Naive thymus-derived CD8-positive, alpha-beta T cell (primary cell): ENCODE measurements at places on chromosomes 2 and 18.

DNA sequence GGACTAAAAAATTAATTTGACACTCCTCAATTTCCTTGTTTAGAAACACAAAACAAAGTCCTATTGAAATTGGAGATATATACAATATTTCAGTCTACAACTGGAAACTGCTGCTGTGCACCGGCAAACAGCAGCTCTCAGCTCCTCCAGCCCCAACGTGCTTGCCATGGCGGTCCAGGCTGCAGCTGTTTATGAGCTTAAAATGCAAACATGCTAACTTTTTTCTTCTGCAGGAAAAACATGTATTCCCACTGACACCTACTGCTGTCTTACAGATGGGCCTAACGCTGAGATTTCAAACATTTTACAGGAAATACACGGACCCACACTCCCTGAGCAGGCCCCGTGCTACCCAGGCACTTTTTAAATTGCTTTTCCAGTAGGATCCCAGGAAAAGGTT, 195.5 kb downstream of the BCL11A start:
- DNase-seq = no peak

- no peak for DNase-seq
These were observed 114.4 kb upstream of the DTNA start for GRCh38 chr18:34595690-34596089.

DNA sequence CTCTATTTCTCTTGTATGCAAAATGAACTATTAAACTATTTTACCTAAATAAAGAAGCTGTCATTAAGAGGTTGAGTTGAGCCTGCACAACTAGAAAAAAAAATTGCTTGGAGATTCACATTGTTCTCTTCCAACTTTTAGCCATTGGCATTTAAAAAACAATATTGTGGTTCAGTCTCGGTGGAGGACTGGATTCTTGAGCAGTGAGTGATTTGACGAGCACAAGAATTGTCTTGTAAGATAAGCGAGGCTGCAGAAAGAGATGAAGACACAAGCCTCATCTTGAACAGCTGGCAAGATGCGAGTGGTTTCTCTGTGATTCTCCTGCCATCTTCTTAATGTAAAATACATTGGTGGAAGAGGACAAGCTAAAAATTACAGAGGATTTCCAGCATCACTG, 67.0 kb downstream of the GALR1 start:
- no peak for DNase-seq

GRCh38 chr2:136029149-136029548, 43.7 kb upstream of the DARS1 start:
- no peak for DNase-seq

- DNase-seq = no peak
These were observed 396.7 kb upstream of the RGPD4 start for GRCh38 chr2:107430006-107430405.

- no peak for DNase-seq
These were observed 260.2 kb upstream of the COL3A1 start for GRCh38 chr2:188713961-188714360.

DNA sequence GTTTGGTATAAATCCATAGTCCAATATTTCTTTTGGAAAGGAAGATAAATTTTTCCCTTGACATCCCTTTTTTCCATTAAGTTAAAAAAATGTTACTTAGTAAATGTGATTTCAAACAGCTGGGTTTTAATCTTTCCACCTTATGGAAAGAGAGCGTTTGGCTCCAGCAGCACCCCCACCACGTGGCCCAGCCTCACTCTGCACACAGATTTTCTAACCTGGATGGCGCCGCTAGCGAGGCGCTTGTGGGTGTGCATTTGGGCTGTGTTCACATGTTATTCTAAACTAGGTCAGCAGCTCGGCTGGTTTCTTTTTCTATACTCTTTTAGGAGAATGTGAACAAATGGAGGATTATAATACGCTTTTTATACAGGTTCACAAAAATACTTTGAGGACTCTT, 218.0 kb downstream of the LDLRAD4 start:
- peak; percentile 54 for DNase-seq

DNA sequence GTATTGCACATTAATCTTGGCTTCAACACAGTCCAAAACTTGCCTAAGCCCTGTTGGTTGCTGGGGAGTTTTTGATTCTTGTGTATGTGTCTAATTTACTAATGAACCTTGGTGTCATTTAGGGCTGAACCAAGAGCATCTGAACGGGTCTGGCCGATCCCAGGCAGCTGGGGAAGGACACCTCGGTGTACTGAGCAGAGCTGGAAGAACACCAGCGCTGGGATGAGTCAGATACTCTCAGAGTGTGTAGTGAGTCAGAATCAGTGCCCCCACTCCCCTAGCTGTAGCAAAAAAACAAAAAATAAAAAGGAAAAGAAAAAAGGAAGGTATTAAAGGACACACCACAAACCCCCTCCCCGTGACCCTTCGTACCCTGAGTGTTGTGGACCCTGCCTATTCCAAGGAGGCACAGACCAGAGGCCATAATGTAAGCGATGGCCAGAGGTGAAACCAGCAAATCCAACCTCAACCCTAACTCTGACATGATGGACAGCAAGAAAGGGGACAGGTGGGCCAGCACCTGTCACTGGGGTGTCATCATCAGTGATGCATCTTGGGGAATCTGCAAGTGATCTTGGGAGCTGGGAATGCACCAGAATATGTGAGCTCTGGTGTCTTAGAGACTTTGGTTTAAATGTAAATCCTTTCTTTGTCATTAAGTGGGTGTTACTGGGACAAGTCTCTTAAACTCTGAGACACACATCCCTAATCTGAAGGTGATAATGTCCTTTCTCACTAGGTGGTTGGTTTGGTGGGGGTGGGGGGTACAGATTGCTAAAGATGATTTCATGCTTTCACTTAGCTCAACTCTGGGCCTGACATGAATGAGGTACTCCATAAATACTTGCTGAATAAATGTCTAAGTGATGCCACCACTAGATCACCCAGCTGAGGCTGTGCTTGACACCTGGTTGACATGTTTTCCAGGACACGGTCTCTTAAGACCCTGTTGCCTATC, 34.2 kb upstream of the NCOA1 start:
- no peak for DNase-seq

- no peak for DNase-seq
These were observed 39.7 kb downstream of the SMAD7 start for GRCh38 chr18:48910972-48911545.

DNA sequence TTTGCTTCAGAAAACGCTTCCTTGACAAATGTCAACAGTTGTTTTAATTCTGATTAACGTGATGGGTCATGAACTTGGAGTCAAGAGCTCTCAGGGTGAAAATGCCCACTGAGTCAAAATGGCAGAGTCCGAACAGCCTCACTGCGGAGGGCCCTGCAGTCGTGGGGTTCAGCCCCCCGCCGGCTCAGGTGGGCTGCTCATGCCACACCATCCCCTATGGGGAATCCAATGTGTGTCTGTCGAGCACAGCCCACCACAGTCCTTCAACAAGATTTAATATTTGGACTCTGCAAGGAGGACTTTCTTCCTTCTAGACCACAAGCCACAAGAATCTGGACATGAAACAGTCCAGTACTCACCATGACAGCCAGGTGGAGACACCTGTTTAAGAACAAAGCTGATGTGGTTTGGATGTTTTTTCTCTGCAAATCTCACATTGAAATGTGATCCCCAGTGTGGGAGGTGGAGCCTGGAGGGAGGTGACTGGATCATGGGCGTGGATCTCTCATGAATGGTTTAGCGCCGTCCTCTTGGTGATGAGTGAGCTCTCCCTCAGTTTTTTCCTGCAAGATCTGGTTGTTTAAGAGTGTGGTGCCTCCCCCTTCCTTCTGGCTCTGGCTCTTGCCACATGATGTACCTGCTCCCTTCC, 201.0 kb downstream of the NDUFA10 start:
- DNase-seq = no peak

DNA sequence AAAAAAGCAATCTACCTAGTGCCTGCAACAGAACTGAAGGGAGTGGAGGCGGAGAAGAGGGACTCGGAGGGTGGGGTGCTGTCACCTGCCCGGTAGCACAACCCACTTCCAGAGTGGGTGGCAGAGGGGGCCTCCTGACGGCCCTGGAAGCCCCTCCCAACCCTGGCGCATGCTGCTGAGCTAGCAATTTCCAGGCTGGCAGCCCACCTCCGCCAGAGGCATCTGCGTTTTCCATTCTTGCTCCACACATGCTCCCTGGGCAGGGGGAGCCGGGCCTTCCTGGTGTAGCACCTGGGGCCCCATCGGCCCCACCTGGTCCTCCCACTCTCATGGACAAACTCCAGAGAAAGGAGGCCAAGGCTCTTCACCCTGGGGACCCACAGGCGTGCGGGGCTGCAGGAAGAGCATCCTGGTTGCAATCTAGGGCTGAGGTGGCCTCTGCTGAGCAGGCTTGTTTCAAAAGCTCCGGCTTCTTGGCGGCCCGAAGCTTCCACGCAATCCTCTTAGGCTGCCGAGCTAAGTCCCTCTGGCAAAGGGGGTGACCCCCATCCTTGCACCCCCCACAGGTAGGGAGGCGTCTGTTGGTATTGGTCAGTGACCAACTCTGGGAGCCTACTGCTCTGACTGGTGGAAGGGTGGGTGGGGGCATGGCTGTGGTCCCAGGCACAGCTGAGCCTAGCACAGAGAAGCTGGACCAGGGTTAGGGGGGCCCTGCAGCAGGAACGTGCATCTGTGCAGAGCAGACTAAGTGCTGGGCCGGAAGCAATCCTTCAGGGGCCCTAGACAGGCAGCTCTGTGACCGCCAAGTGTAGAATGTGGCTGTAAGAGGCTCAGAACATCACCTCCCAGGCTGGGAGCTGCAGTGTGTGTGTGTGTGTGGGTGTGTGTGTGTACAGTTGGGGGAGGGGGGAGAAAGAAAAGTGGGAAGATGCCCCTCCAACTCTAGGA, 2.6 kb downstream of the HS6ST1 start:
- DNase-seq = no peak

DNA sequence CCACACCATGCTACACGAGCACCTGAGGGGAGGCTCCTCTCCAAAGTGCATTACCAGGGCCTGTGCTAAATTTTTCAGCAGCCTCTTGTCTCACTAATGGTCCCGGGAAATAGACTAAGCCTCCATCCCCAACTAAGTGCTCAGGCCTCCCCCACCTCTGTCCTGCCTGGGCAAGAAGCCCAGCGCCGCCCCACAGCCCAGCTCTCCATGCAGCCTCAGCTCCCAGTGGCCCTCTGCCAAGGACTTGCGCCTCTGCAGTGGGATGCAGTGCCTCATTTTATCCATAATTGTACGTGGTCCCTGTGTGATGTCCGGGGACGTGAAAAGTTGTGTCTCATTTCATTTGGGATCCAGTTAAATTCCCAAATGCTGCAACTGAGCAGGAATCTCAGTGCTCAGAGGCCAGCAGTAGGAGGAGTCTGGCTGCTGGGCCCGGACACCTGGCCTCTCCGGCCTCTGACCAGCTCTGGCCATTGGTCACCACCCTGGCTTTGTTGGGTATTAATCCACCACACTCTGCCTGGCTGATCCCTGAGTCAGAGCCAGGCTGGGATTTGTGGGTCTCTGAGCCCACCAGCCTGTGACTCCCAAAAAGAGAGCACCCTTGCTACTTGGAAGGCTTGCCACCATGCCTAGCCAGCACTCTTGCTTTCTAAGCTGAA, 11.4 kb upstream of the STEAP3 start:
- DNase-seq = no peak

DNA sequence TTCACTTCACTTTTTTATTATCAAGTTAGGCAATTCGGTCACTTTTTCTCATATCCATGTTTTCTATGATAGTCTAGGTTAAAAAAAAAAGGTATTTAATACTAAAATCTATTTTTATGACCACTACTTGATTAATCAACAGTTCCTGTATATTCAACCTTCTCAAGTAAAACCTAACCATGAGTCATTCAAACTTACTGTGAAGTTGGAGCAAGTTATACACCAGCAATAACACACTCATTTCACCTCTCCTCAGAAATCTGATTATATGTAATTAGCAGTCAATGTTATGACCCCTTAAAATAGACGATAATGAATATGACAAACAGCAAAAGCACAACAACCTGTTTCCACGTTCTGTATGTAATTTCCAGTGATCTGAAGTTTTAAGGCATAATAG, 35.0 kb upstream of the ADAM17 start:
- DNase-seq = no peak

- no peak for DNase-seq
These were observed 190.9 kb downstream of the PID1 start for GRCh38 chr2:229080172-229080571.

GRCh38 chr18:32319084-32319483, 129.2 kb downstream of the MEP1B start:
- no peak for DNase-seq

GRCh38 chr2:129849559-129850160, 129.8 kb upstream of the RAB6C start:
- no peak for DNase-seq

DNA sequence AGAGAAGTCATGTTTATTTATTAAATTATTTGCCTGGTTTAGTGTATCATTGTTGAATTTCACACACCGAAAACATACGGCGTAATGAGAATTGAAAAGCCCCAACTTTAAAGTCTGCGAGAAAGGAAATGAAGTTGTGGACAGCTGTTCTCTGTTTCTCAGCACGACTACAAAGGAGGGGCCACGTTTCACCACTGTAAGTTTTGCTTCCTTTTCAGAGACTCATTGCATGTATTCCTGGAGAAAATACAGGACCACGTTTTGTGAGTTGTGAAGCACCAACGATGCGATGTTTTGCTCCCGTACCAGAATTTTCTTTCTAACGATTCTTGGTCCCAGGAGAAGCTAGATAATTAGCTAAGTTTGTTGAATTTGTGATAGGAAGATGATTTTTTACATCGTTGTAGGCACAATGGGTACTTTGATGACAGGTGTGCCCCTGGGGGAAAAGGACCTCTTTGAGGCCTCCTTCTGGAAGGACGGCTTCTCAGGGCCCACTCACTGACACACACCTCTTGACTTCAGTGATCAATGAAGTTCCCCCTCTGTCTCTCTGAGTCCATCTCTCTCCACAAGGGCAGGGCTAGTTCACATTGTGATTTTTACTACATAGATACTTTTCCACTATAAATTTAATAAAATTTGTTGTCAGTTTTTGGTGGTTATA, 23.7 kb upstream of the ACKR3 start:
- no peak for DNase-seq

GRCh38 chr2:72111061-72111460, 36.6 kb downstream of the CYP26B1 start:
- no peak for DNase-seq

DNA sequence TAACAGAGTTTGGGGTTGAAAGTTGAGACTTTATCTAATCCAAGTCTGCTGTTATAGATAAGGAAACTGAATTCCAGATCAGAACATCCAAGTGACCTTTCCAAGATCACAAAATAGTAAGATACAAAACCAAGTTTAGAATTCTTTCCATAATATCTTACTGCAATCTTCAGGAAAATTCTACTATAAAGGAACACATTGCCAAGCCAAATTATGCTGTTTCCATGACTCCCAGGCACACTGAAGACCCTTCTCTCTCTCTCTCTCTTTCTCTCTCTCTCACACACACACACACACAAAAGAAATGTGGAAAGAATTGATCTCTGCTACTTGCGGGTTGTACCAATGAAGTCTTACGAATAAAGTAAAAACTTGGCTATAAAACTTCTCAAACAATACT, 398.4 kb downstream of the METTL4 start:
- DNase-seq = no peak

- no peak for DNase-seq
These were observed 1.1 kb upstream of the ONECUT2 start for GRCh38 chr18:57433934-57434535.

- DNase-seq = no peak
These were observed 85.3 kb upstream of the RANBP2 start for GRCh38 chr2:108634011-108634410.
